ENCODE measurements at places on chromosomes 12 and 14. TPM values are rescaled to one million over a fixed set of nuclear protein-coding genes. Genes with fewer than 3 reads are reported as not detected.

GRCh38 chr14:42198010-42198409 is 591.3 kb downstream of the LRFN5 start:
- no peak for DNase-seq

DNA sequence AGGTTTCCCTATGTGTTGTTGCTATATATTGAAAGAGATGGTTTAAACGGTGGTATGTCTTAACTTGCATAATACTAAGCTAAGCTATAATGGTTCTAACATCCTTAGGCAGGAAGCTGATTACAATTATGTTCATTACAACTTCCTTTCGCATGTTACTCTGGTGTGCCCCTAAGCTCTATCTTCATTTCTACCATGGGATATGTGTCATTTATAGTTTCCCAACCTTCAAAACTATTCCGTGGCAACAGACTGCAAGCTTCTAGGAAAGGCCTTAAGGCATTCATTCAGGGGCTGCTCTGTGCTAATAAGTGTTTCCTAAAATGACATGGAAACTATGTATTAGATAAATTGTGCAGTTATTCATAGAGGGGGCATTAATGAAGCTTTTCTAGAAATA is 294.6 kb downstream of the GXYLT1 start:
- DNase-seq, result no peak

DNA sequence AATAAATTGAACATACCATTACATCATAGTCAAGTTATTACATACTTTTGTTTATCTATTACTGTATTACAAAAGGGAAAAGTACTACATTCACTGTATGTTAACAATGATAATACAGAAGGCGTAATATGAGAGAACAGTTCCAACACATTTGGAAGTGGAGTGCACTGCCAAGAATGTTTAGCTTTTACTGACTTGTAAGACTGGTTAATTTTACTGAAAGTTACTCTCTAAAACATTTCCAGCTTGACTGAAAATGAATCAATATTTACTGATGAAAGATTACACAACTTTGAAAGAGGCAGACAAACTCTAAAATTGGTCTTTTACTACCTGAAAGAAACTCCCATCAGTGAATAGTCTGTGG is 728.5 kb downstream of the FSCB start:
- DNase-seq, result no peak

TMEM30B gene
- 0.27 TPM for total RNA-seq

DNA sequence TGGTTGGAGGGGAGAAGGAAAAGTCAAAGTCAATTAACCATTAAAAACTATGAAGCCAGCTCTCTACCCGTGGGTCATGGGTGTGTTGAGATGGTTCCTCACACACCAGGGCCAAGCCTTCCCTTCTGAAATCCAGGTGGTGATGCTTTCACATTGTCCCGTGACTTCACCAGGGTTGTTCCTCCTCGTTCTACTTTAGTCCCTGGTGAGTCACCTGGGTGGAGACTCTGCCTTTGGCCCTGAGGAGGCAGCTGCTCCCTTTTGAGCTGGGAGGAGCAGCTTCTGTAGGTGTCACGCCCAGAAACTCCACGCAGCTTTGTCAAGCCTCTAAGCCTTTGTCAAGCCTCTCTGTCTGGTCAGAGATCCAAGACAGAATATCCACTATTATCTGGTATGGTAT is 348.3 kb downstream of the BMP4 start:
- no peak for DNase-seq

DNA sequence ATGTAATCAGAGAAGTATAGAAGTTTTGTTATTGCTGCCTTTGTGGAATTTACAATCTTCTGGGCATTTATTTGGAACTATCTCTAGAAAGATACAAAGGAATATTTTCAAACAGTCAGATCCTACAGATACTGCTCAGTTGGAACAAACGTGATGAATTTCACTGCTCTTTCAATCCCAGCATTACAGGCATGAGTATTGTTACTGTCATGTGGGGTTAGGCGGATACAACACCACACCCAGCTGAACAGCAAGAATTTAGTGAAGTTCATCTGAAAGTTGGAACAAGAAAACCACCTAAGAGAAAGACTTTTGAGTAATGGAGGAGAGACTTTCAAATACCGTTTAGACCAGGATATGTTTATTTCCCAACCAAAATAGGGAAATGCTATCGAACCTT is 123.3 kb upstream of the PLXNC1 start:
- DNase-seq, result no peak

- peak; percentile 36 for DNase-seq
Measured at GRCh38 chr14:104689109-104689880, at the start of gene INF2. TSS of gene INF2 (plus strand) at chr14:104689618. CDS start at chr14:104701366, 11,748 bp downstream.

DNA sequence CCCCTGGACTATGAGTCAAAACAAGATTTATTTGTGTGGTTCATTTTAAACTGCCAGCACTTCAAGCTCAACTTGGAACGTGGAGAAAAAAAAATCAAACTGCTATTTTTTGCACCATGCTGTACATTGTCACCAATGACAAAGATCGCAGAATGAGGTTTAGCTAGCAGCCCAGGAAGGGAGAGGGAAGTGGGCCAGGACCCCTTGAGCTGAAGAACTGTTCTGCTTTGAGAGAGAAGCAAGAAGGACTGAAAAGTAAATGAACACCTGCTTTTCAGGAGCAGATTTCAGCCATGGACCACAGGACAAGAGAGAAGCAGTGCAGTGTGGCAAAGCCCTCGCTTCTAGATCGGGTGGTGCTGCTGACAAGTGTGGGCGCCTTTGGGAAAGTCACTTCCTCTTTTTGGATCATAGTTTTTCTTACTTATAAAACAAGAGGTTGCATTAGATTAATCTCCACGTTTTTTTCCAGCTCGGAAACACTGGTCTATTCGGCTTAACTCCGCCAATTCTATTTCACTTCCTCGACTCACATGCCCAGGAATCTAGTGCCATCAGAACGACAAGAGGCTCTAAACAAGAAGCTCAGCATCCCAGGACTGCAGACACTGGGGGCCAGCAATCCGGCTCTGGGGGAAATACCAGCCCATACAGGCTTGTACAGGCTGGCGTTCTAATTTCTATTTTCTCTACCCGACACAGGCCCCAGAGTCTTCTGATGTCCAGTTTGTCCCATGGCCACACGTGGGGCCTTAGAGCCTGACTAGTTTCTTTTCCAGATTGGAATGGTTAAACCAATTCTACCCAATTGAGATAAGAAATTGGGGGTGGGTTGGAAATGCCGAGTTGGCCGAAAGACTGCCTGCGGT is 129.9 kb downstream of the CRACR2A start:
- no peak for DNase-seq

DPPA3 gene
- not detected for total RNA-seq

GRCh38 chr12:57782608-57783465 is at the start of gene TSFM:
TSS of gene TSFM (plus strand) at chr12:57782787. CDS start at chr12:57782802, 15 bp downstream.
- DNase-seq, result peak; percentile 87

- DNase-seq, result no peak
Measured at GRCh38 chr12:67991158-67991557, 1.9 kb downstream of the IFNG-AS1 start.

- DNase-seq, result no peak
Measured at GRCh38 chr14:92503756-92504491, 9.7 kb upstream of the RIN3 start.

C12orf54 gene
- not detected for total RNA-seq

GRCh38 chr14:69983317-69983716 is 104.1 kb downstream of the SMOC1 start:
- no peak for DNase-seq

DNA sequence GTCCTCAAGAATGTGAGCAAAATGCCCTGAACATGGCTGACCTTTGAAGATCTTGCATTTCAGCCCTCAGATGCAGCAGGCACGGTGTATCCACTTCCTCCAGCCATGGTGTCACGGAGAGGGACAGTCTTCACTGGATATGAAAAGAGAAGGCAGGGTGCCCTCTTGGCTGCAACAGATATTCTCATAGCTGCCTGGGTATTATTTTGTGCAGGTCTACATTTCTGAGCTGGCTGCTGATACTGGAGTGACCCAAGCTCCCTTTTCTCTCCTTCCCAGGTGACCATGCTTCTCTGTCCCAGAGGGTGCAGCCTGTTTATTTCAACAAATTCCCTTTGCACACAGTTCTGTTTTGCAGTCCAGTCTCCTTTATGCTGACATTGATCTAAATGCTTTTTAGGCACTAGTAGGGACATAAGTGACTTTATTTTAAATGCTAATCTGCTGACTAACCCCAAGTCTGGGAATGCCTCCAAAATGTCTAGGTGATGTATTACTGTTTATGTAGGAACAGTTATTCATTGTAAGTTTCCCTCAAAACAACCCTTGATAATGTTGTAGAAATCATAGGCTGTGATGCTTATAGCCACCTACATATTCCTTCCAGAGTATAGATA is 17.4 kb upstream of the PYGL start:
- no peak for DNase-seq

TSPAN11 gene
- total RNA-seq, result 17.3 TPM

GRCh38 chr12:12715459-12716150 is 1.6 kb upstream of the CDKN1B start:
- no peak for DNase-seq

RAB21 gene
- 15.7 TPM for total RNA-seq

- DNase-seq, result no peak
Measured at GRCh38 chr14:88271205-88271604, 51.9 kb downstream of the KCNK10 start.

DNA sequence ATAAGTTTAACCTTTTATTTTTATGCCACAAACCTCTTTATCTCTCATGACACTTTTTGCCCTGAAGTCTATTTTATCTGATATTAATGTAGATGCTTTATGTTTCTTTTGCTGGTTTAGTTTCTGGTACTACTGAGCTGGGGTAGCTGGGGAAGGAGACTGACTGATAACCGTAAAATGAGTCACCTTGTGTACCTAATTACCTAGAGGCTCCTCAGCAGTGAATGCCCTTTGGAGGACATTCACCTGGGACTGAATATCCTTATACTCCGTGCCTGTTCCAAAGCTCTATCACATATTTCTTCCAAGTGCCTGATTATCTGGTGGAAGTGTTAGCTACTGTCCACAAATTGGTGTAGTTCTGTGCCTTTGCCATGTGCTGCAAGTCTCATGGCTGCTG is 13.9 kb downstream of the ATL1 start:
- no peak for DNase-seq

ERBB3 gene
- 4.7 TPM for total RNA-seq

DNA sequence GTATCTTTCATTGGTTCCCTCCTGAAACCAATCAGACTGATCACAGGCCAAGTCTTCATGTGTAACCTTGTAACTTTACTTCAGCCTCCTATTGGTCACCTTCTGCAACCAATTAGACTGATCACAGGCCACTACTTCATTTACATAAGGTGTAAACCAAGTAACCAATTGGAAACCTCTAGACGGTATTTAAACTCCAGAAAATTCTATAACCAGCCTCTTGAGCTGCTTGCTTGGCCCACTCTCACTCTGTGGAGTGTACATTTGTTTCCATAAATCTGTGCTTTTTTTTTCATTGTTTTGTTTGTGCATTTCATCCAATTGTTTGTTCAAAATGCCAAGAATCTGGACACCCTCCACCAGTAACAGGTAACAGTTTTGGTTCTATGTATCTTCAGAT is 47.5 kb downstream of the EIF2S3B start:
- no peak for DNase-seq

DNA sequence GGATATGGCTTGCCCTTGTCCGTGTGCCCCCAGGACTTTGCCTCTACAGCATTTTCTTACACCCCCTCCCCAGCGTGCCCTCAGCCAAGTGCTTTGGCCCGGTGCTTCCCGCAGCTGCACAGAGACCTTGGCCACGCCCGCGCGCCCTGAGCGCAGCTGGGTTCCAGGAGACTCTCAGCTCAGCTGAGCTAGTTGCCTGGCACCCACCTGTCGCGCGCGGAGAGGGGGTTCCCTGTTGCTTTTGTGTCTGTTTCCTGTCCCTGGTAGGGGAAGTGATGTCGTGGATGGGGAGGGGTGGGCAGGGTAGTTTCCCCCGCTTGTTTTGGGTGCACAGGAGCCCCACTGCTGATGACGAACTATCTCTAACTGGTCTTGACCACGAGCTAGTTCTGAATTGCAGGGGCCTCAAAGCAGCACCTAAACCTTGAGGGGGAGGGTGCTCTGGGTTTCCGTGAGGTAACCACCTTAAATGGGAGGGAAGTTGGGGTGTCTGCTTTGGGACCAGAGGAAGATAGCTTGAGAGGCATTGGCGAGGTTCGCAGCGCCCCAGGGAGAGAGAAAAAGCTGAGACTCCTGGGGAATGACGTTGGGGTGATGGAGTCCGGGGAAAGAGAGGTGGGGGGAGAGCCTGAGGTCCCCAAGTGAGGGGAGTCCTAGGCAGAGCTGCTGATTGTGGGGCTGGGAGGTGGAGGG is 1.5 kb downstream of the DIO3 start:
- no peak for DNase-seq

DNA sequence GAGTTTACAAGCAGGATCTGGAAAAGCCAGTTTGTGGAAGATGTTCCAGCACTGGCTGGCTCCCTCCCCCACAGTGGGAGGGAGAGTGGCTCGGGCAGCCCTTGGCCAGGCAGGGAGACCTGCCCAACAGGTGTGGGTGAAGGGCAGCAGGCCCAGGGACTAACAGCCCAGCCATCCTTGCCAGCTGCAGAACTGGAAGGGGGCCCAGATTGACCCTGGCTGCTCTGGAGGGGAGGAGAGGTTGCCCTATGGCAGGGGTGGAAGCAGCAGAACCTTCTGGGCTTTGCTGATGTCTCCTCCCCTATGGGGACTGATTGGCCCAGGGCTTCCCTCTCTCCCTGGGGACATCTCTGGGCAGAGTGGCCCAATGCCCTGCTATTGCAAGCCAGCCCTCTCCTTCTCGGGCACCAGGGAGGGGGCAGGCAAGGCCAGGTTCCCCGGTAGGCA is 20.5 kb downstream of the IRF2BPL start:
- DNase-seq, result no peak

FBLN5 gene
- total RNA-seq, result 6.1 TPM

DNA sequence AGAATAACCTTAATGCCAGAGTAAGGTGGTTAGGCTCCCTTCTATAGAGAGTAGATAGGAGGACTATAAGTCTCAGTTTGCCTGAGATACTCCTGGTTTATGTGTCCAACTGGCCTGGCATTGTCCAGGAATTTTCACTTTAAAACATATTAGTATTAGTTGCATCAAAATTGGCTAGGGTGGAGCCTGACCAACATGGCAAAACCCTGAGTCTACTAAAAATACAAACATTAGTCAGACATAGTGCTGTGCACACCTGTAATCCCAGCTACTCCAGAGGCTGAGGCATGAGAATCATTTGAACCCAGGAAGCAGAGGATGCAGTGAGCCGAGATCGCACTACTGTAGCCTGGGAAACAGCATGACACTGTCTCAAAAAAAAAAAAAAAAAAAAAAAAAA is 11.9 kb downstream of the WDHD1 start:
- DNase-seq, result no peak

CKAP4 gene
- total RNA-seq, result 25.1 TPM

TRPV4 gene
- total RNA-seq, result 0.27 TPM

GRCh38 chr14:34356264-34356654 is 105.8 kb downstream of the SPTSSA start:
- DNase-seq, result no peak

- no peak for DNase-seq
Measured at GRCh38 chr14:57293866-57294837, 25.4 kb downstream of the AP5M1 start.

DNA sequence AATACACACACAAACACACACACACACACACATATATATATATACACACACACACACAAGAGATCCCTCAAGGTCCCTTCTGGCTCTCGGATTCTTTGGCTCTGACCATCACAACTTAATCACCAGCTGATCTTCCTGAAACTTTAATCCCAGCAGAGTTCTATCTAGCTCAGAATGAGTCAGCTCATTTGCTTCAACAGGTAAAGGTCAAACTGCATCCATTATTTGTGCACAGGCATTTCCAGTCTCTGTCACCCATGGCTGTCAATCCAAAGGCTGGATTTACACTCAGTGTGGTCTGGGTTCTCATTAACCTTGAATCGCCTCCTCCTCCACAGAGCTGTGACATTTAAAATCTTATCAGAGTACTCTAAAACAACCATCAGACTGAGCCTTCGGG is 113.3 kb upstream of the TMPO start:
- DNase-seq, result no peak

Data from cerebellum (tissue), 4 donors.